Hair follicle dermal papilla cell (primary cell): ENCODE measurements at places on chromosomes 5 and 9. TPM values are rescaled to one million over a fixed set of nuclear protein-coding genes. Genes with fewer than 3 reads are reported as not detected.

The PPP6C gene
- total RNA-seq: 25.3 and 26.7 TPM in 2 replicates

The SAP30L gene
- 26.6 and 29.4 TPM in 2 replicates for total RNA-seq

The SLC6A3 gene
- not detected in 2 replicates for total RNA-seq

The RASGRF2 gene
- total RNA-seq: 1.6 and 2.6 TPM in 2 replicates

The NXNL2 gene
- 2.1 and 2.2 TPM in 2 replicates for total RNA-seq

The LMX1B gene
- total RNA-seq: under 0.01 TPM in 1 of 2 replicates, not detected in the other
